H7 (cell line): ENCODE measurements at places on chromosomes 16 and 17. TPM values are rescaled to one million over a fixed set of nuclear protein-coding genes. Genes with fewer than 3 reads are reported as not detected.

DNA sequence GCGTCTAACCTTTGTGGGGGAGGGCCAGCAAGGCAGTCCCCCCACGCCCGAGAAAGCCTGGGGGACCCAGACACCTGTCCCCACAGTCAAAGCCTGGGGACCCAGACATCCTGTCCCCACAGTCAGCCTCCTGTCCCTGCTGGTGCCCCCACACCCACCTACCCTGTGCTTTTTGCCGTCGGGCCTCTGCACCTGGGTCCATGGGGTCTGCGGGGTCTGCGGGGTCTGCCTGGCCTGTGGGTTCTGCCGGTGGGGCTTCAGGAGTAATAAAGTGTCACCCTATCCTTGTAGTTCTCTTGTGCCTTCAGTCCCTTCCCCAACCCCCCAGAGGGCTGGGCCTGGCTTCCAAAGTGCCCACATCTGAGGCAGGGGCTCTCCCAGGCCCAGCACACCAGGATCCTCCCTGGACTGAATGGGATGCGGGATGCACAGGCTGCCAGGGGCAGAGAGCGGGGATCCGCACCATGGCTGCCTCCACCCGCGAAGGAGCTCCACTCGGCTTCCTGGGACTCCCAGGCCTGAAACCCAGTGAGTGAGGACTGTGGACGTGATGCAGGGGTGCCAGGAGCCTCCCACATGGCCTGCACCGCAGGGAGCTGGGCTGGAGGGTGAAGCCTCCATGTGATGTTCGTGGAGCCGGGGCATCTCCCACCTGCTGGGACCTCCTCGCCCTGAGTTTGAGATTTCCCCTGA is 16.3 kb upstream of the DPEP1 start:
- no peak for DNase-seq

DNA sequence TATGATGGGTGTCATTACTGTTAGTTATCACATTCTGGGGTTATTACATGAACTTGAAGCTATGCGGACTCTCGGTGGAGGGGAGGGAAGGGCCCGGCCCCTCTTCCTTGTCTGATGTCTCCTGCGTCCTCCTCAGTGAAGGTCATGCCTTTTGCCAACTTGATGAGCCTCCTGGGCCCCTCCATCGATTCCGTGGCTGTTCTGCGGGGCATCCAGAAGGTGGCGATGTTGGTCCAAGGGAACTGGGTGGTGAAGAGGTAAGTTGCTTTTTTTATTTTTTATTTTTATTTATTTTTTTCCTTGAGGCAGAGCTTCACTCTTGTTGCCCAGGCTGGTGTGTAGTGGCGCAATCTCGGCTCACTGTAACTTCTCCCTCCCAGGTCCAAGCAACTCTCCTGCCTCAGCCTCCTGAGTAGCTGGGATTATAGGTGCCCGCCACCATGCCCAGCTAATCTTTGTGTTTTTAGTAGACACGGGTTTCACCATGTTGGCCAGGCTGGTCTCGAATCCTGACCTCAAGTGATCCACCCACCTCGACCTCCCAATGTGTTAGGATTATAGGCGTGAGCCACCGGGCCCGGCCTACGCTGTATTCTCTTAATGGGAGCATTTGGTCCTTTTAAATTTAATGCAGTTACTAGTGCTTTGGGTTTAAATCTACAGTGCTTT is 21.6 kb downstream of the POLR3E start:
- peak; percentile 85 for DNase-seq

DNA sequence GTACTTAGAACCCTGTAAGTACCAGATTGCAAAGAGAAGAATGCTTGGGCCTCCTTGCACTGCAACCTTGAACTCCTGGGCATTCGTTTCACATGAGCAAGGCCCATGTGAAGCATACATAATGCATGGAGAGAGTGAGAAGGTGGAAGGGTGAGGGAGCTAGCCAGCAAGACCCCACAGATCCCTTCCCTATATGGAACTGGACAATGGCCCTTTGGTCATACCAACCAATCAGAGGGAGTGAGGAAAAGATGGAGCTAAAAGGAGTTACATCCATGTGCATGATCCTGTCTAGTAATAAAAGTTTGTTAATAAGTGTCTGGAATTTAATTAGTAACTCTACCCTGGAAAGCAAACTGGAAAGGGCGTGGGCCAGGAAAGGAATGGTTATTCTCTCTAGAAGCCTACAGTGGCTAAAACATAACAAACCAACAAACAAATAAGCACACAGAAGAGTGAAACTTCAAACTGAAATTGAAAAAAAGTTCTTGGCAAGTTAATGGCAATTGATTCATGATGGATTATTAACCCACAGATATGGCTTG is 29.6 kb downstream of the DNAH3 start:
- no peak for DNase-seq

GRCh38 chr17:40417258-40417608 is 463 bp downstream of the TOP2A start:
- peak; percentile 49 for DNase-seq

GRCh38 chr17:46950997-46951621 is 27.9 kb downstream of the RPRML start:
- DNase-seq = no peak

DNA sequence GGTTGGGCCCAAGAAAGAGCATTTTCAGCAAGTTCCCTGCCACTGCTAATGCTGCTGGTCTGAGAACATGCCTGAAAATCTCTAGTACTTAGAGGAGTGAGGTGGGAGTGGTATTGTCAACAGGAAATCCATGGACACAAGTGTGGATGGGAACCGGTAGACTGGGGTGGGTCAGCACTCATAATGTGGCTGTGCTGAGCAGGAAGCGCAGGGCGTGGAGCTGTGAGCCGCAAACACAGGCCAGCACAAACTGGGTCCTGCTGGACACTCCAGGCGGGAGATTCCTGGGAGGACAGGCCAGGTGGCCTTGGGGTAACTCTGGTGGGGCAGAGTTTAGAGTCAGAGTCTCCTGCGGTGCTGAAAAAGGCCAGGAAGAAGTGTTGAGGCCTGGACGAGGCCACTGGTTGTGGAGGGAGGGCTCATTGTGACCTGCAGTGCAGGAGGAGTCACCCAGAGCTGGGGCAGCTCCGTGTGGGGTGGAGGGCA is 62.6 kb downstream of the BANP start:
- DNase-seq = no peak

- DNase-seq = peak; percentile 8
Observed at GRCh38 chr16:68078701-68079375, 6.3 kb upstream of the NFATC3 start.

GRCh38 chr16:83901101-83901500 is 2.2 kb downstream of the MLYCD start:
- DNase-seq = no peak

- DNase-seq = peak; percentile 96
Observed at GRCh38 chr17:35460354-35460851, 11.8 kb upstream of the SLFN13 start.

DNA sequence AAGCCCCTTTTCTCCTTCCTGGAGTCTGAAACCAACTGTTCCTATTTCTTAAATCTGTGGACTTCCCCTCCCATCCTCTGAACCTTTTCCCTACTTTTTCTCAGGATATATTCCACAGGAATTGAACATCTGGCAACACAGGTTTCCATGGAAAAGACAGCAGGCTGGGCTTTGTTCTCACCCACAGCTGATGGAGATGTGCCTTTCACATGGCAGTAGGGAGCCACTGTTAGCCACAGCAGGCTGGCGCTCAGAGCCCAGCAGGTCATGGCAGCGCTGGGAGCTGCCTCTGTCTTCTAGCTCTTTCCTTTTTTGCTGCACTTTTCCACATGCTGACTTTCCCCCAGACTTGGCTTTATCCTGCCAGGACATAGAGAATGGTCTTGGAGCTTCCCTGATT is 116.4 kb upstream of the NLRP1 start:
- DNase-seq = no peak

- DNase-seq = no peak
Observed at GRCh38 chr16:58481226-58481869, 18.6 kb upstream of the NDRG4 start.

GRCh38 chr16:11575223-11575589 is 11.5 kb downstream of the LITAF start:
- DNase-seq = no peak

DNA sequence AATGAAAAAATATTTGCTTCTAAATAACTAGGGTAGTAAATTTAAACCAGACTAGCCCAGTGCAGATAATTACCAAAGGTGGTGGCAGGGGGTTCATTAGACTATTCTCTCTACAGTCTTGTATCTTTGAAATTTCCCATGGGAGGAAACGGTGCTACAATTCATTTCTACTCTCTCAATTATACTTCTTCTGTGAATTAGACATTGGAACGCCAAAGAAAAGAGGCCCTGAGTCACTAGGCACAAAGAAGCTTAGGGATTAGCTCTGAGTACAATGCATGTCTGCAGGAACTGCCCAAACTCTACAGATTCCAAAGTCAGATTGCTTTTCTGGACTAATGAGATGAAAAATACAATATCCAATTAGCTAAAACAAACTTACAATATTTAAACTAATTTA is 30.7 kb upstream of the ARL6IP1 start:
- no peak for DNase-seq

CDH11 gene
- 10.2 and 12.9 TPM in 2 replicates for total RNA-seq

HCRT gene
- total RNA-seq = 0.26 TPM in 1 of 2 replicates, not detected in the other

KRTAP1-5 gene
- not detected in 2 replicates for total RNA-seq

MC1R gene
- 5.6 and 6.5 TPM in 2 replicates for total RNA-seq

GGT6 gene
- total RNA-seq = not detected in 2 replicates

CUEDC1 gene
- total RNA-seq = 8.1 and 13.9 TPM in 2 replicates

GAST gene
- total RNA-seq = not detected in 2 replicates

IL17C gene
- total RNA-seq = 0.14 and 0.30 TPM in 2 replicates
